ENCODE measurements at places on chromosomes 6 and 20. TPM values are rescaled to one million over a fixed set of nuclear protein-coding genes. Genes with fewer than 3 reads are reported as not detected.

Gene TCP11
- total RNA-seq, result not detected

Gene DCBLD1
- 6.3 TPM for total RNA-seq

Gene MEI4
- total RNA-seq, result 1.4 TPM

Gene KHDC1
- 4.8 TPM for total RNA-seq

Gene SKIC2
- total RNA-seq, result 18.7 TPM

Gene SLC22A3
- total RNA-seq, result 0.35 TPM

DNA sequence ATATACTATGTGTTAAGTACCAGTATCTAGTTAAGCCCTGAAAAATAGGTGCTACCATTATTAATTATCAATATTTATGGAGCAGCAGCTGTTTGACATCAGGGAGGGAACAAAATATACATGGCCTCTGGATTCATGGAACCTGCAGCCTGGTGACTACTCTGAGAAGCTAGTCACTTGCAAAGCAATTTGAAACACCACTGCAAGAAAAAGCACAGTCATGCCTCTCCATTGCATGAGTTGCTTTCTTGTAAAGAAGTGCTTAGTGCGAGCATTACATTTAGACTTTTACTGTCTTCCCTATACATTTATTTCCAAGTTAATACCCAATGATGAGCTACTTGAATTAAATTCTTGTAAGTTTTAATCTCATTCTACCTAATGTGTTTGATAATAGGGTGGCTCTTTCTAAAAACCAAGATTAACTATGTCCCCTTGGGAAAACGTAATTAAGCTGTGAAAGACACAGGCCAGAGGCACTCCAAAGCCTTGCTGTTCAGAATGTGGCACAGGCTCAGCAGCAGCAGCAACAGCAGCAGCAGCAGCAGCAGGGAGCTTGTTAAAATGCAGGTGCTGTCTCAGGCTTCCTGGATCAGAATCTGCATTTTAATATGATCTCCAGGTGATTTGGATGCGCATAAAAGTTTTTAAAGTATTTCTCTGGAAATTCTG lies 83.6 kb downstream of the PFDN4 start:
- DNase-seq, result no peak

DNA sequence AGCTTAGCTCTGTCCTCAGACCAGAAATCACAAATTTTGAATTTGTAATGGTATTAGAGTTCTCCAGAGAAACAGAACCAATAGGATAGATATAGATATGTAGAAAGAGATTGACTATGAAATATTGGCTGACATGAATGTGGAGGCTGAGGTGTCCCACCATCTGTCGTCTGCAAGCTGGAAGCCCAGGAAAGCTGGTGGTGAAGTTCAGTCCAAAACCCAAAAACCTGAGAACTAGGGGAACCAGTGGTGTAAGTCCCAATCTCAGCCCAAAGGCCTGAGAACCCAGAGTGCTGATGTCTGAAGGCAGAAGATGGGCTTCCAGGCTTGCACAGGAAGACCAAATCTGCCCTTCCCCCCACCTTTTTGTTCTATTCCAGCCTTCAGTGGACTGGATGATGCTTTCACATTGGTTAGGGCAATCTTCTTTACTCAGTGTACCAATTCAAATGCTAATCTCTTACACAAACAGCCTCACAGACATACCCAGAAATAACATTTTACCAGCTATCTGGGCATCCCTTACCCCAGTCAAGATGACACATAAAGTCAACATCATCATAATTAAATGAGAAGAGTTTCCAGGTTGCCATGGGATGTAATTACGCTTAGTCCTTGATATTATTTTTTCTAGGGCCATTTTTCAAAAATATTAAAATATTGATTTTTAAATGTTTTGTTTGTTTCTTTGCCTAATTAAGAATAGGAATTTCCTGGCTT lies 570.8 kb downstream of the UTRN start:
- no peak for DNase-seq

DNA sequence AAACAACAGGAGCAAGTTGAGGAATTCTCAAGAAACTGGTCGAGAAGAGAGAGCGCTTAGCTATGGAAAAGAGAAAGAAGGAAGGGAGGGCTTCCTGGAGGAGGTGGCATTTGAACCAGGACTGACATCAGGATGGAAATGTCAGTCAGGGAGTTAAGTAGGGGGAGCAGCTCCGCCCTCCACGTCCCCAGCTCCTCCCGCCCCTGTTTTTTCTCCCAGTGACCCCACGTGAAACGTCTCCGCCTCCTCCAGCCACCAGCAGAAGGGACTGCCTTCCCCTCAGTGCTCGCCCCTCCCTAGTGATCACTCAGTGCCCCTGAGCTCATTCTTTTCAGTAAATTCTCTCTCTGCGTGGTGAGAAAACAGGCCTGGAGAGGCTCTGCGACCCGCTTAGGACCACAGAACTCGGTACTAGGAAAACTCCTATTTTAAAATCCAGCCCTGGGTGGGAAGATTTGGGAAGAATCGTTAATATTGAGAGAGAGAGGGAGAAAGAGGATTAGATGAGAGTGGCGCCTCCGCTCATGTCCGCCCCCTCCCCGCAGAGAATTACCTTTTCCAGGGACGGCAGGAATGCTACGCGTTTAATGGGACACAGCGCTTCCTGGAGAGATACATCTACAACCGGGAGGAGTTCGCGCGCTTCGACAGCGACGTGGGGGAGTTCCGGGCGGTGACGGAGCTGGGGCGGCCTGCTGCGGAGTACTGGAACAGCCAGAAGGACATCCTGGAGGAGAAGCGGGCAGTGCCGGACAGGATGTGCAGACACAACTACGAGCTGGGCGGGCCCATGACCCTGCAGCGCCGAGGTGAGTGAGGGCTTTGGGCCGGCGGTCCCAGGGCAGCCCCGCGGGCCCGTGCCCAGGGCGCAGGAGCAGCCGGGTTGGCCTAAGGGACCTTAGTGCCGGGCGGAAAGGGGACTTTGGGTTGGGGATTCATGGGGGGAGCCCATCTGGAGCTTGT lies 4.6 kb downstream of the HLA-DPB1 start:
- DNase-seq, result peak; percentile 84

GRCh38 chr6:168649209-168649608 lies 208.2 kb downstream of the SMOC2 start:
- no peak for DNase-seq

DNA sequence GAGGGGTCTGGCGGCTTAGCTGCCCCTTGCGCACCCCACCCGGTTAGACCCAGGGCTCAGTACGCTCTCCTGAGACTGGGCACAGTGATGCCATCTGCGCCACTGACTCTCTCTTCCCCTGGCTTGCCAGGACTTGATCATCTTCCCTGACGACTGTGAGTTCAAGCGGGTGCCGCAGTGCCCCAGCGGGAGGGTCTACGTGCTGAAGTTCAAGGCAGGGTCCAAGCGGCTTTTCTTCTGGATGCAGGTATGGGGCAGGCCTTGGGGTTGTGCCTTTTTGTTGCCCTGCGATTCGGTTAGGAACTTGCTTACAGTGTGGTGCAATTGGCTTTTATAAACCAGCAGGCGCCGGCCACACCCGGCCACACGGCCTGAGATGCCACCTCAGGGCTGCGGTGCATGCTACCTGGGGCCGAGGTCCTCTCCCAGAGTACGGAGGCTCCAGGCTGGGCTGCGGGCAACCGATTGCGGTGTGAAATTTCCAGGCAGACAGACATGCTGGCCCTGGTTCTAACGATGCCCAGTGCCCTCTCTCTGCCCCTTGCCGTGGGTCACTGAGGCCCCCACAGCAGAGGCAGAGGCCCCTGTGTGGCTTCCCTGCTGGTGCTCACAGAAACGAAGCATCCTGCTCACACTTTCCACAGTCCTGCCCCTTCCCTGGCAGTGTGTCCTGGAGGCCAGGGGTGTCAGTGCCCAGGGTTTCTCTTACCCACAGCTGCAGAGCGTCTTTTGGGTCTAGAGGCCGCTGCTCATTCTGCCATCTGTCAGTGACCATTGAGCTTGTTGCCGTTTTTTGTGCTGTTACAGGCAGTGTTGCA lies 1.7 kb downstream of the ADRM1 start:
- DNase-seq, result no peak

- no peak for DNase-seq
Measured at GRCh38 chr6:111520524-111520923, 37.5 kb upstream of the REV3L start.

DNA sequence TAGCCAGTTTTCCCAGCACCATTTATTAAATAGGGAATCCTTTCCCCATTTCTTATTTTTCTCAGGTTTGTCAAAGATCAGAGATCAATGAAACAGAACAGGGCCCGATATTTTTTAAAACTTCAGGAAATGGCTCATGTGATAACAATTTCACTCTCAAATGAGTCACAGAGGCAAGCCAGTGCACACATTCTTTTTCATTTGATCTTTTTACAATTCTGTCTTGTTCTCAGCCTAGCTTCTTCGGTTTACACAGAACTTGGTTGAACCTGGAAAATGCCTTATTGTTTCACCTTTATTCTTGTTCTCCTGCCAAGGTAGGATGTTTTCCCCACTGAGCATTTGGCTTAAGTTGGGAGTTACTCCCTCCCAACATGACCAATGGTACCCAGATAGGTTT lies 258.9 kb downstream of the COL12A1 start:
- DNase-seq, result no peak
